ENCODE measurements at places on chromosomes 5 and 9. TPM values are rescaled to one million over a fixed set of nuclear protein-coding genes. Genes with fewer than 3 reads are reported as not detected.
A peak's percentile ranks its signal among the peaks of the same experiment; 100 is the strongest.

Gene IL31RA
- 1.1 TPM for total RNA-seq

Gene TPM2
- 4,158 TPM for total RNA-seq

Gene TMC1
- not detected for total RNA-seq

Gene GFI1B
- total RNA-seq, result not detected

Gene IL3
- total RNA-seq, result not detected

Gene WWC1
- total RNA-seq, result 3.6 TPM

Gene ITK
- total RNA-seq, result 8.2 TPM

- no peak for DNase-seq
These were observed 273.8 kb downstream of the MSX2 start for GRCh38 chr5:174998131-174998730.

DNA sequence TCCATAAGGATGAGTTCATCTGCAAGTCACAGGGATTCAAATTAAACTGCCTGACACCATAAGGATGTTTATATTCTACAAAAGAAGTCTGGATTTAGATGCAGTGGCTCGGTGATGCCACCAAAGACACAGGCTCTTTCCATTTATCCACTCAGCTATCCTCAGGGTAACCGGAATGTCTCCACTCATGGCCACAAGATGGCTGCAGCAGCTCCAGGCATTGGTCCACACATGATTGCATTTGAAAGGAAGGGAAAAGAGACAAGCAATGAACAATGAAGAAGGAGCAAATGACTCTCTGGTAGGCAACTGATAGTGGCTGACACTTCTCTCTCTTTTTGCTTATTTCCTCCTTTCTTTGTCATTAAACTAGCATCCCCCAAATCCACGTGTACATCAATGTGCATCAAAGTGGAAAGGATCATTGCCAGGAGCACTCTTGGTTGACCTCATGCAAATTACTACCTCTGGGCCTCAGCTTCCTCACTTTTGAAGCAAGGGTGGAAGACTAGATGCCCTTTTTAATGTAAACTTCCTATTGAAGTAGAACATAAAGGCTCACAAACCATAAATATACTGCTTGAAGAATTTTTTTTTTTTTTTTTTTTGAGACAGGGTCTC, 7.2 kb upstream of the SNX30 start:
- DNase-seq, result no peak

DNA sequence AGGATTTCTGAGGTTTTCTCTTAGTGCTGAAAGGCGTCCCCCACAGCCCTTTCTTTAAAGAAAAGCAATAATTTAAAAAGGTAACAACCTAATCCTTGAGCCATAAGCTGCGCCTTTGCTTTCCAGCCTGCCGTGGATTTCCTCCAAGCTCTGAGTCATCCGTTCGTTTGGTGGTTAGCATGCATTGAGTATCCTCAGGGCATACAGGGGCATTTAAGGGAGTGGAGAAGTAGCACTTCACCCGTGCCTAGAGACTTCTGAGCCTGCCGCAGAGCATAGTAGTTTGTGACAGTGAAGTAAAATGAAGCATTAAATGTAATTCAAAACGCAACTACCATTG, 892 bp upstream of the TNC start:
- peak; percentile 48 for DNase-seq

DNA sequence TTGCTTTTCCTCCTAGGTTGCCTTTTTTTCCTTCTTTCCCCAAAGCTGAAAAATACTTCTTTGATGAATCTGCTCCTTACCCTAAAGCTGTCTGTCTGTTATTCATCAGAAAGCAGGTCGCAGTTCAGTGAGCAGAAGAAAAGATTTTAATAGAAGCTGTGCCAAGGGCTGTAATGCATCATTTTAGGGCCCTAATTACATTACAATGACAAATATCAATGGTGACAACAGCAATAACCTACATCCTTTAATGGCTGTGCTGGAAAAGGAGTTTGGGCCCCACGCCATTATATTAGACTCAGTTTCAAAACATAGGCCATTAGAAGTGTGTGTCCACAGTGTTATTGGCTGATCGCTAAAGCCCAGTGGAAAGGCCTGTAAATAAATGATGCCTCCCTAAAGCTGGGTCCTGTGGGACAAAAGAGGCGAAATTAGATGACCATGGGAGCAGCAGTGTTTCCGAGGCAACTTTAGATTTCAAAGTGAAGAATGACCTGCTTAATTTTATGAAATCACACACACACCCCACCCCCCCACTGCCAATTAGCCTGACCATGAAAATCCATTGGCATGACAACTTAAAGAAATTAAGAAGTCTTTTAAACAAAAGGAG, 38.4 kb downstream of the TLE4 start:
- no peak for DNase-seq

DNA sequence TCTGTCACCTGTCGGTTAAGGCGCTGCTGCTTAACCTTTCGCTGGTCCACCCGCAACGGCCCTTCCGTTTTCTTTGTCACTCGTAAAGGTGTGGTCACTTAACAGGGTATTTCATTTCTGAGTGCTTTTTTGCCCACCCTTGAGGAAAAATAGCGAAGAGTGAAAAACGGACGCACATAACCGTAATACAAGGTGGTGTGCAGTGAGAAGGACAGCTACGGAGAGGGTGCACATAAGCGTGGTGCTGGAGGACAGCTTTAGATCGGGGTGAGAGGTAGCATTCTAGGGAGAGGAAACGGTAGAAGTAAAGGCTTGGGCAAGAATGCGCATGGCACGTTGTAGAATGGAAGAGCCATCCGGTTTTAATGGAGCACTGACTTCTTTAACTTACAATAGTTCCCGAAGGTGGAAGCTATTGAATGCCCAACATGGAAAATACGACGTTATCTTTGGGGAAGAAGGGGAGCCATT, 761 bp downstream of the CCT5 start:
- DNase-seq, result no peak

- DNase-seq, result no peak
These were observed 232.8 kb downstream of the ADAMTS6 start for GRCh38 chr5:65248896-65249295.

DNA sequence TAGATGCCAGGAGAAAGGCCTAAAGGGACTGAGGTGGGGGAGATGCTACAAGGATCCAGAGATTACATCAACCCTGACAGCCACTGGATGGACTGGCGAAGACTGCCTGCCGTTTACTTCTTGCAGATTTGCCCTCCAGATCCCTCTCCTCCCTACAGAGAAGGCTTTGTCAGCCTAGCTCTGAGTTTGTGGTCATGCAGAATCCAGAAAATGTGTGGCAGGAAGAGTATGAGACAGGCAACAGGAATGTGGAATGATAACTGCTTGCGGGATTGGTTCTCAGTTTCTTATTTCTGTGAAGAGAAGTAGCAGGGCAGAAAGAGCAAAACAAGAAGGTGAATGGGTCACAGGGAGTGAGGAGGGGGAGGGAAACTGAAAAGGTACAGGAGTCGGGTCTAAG, 129.6 kb downstream of the TLE1 start:
- no peak for DNase-seq

DNA sequence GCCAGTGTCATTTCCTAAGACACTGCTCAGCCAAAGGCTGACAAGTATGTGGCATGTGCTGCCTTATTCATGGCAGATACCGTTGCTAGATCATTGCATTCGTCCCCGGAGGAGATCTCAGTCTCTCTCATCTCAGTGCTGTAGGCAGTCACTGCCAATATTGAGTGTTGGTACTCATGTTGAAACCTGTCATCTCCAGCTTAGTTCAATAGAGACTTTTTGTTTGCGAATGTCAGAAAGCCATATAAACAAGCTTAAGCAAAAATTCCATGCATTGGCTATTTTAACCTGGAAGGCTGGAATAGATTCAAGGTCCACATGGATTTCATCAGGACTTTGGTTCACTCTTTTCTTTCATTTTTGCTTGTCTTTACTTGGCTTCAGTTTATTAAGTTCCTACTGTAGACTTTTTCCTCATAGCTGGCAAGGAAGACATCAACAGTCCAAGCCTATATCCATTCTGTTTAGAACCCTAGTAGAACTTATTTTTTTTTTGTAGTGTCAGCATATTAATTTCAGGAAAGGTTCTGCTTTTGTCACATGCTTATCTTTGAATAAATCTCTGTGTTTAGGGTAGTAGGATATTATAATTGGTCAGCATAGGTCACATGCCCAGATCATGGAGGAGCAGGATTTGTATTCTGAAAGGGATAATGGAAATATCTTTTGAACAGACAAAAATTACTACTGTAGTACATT, 66.8 kb downstream of the FCHO2 start:
- no peak for DNase-seq

GRCh38 chr5:108276187-108277050, 105.5 kb downstream of the FBXL17 start:
- DNase-seq, result no peak

- no peak for DNase-seq
These were observed 930 bp downstream of the PRLR start for GRCh38 chr5:35229076-35230037.

DNA sequence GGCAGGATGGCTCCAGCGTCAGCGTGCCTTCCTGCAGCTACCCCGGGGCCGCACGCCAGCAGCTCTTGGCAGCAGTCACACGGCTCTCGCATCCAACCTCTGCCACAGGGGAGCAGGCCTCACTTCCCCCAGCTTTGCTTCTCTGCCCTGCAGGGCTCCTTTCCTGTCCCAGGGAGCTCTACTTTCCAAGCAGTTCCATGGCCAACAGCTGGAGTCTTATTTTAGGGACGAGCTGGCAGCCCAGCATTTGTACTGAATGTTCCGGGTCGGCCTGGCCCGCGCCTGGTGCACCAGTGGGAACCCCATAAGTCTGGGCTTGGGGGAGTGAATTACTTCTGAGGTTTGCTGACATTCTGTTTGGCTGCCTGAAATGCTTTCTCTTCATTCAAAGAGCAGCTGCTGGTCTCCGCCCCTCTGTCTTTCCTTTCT, 34.6 kb downstream of the GADD45G start:
- peak; percentile 36 for DNase-seq

DNA sequence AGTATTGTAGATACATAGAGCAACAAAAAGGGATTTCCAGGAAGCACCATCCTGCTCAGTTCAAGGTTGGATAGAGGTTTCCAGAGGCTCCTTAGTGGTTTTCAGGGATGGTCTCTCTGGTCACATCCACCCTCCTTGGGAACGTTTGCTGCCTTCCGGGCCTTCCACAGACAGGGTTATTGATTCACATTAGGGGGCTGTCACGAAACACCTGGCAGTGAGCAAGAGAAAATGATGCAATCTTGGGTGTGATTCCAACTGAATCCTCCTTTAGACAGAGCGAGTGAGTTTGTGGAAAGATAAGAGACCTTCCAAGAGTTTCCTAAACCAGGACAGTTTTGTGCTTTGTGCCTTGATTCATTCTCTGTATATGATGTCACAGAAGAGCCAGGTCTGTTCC, 43.8 kb upstream of the CTSL start:
- no peak for DNase-seq

GRCh38 chr5:144548936-144549335, 378.3 kb downstream of the KCTD16 start:
- DNase-seq, result no peak

GRCh38 chr9:70802206-70802605, 319.2 kb downstream of the TRPM3 start:
- no peak for DNase-seq

DNA sequence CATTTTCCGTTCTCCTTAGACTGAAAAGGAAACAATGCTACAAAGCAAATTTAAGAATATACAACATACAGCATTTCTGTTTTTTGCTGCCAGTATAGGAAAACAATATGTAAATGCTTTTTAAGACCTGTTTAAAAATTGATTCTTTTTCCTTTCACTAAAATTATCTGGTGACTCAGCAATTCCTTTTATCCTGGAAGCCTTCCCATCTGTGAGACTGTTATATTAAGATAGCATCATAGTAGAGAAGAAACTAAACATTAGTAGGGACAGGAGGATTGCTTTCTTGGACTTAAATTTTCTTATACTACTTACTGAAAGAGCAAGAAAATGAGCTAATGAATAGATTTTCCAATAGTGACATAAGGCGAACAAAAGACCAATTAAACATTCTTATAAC, 30.0 kb upstream of the GPR21 start:
- DNase-seq, result no peak

DNA sequence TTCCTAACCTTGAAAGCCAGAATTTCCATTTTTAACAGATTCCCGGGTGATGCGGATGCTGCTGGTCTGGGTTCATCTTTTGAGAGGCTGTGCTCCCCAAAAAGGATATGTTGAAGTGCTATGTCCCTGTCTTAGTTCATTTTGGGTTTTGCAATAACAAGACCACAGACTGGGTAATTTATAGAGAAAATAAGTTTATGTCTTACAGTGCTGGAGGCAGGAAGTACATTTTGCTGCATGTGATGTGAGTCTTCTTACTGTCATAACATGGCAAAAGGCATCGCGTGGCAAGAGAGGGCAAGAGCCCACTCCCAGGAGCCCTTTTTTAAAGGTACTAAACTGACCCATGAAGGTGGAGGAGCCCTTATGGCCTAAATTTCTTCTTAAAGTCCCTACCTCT, 114.1 kb downstream of the DAPK1 start:
- DNase-seq, result no peak

GRCh38 chr5:149904293-149904886, 40.2 kb downstream of the PDE6A start:
- no peak for DNase-seq

GRCh38 chr5:165296401-165297130, 1791.1 kb downstream of the MAT2B start:
- no peak for DNase-seq

DNA sequence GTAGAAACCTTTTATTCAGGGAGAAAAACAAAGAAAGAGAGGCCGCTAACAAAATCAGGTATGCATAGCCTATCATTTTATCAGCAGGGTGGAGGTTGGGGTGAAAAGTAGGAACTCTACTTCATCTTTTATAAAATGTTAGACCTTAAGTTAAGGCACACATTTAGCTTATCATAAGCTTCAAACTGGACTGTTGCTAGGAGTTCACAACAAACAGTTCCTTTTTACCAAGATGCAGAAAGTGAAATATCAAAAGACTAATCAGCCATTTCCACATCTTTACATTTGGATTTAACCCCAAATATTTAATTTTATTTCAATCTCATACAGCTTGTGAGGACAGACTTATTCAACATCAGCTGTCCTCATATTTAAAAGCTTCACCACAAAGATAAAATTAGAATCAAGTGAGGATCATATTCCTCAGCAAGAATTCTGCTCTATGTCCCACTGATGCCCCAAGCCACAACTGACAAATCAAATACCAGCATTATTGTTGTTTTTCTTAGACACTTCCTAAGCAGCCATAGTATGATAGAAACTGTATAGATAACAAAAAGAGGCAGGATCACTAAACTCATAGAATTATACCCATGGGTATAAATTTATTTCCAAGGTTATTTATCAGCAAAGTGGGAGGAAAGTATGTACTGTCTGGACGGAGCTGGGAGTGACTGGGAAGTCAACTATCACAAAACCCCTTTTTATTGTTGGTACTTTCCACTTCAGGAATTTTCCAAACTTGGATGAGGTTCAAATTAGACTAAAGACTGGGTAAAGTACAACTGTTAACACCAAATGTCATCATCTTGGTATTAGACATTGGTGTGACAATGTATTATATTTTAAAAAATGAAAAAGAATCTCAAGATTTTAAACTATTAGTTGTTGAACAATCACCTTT, 29.9 kb upstream of the MYOT start:
- DNase-seq, result no peak

- DNase-seq, result no peak
These were observed 196.0 kb upstream of the PAPPA start for GRCh38 chr9:115957585-115957984.

GRCh38 chr9:13470836-13471235, 191.3 kb upstream of the MPDZ start:
- no peak for DNase-seq

- DNase-seq, result no peak
These were observed 208.7 kb downstream of the ARRDC3 start for GRCh38 chr5:91174396-91174795.

- DNase-seq, result no peak
These were observed 22.8 kb downstream of the NKD2 start for GRCh38 chr5:1031306-1031959.

- no peak for DNase-seq
These were observed 100.7 kb downstream of the CDC42SE2 start for GRCh38 chr5:131364507-131365050.

GRCh38 chr5:57082441-57083067, 91.3 kb upstream of the GPBP1 start:
- no peak for DNase-seq
